Thoracic aorta (tissue), 2 donors: ENCODE measurements at places on chromosomes 16 and 17.

GRCh38 chr17:47698749-47699535 lies 5.0 kb downstream of the TBKBP1 start:
- DNase-seq = no peak

DNA sequence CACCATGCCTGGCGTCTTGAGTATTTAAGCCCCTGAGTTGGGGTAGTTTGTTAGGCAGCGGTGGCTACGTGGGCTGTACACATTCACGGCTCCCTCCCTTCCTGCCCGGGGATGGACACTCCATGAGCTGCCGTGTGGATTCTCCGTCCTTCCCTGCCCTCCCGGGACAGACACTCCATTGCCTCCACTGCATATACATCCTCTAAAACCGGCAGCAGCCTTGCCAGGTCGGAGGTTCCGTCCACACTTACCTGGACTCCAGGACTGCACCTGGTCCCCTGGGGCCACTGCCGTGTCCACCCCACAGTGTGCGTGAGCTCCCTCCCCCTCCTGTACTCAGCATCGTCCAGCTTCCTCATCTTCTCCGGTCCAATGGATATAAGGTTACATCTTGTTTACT lies 3.5 kb upstream of the SPATA2L start:
- no peak for DNase-seq

- DNase-seq = no peak
Measured at GRCh38 chr16:89034971-89035668, 58.1 kb upstream of the CBFA2T3 start.

- no peak for DNase-seq
Measured at GRCh38 chr17:30031214-30031869, 85.3 kb upstream of the NSRP1 start.

- DNase-seq = no peak
Measured at GRCh38 chr17:70897446-70897845, 728.1 kb downstream of the KCNJ2 start.

DNA sequence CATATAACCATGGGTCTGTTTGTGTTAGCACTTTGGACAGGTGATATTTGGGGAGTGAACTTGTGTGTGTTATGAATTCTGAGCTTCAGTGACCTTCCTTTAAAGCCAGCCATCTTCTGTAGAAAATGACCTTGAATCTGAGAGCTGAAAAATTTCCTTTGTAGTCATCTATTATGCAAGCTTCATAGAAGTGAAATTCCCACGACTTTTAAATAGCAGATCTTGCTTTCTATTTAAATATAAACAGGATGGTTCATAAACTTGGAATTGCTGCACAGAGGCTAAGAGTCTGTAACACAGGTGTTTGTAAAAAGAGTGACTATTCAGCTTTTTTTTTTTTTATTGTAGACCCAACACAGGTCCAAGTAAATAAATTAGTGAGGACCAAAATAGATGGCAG lies 85.5 kb downstream of the MARCHF10 start:
- DNase-seq = no peak

- DNase-seq = no peak
Measured at GRCh38 chr16:3188925-3189825, 1.2 kb downstream of the OR1F1 start.

DNA sequence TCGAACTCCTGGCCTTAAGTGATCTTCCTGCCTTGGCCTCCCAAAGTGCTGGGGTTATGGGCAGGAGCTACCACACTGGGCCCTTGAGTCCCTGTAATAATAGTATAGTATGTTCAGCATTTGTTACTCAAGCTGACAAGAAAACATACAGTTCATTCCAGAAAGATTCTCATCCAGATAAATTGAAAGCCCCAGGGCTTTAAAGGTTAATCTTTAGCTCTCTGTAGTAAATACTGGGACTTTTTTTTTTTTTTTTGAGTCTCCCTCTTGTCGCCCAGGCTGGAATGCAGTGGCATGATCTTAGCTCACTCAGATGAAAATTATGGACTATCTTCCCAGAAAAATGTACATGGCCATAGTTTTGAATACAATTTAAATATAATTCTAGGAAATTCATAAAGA lies 11.0 kb downstream of the BRCA1 start:
- no peak for DNase-seq

DNA sequence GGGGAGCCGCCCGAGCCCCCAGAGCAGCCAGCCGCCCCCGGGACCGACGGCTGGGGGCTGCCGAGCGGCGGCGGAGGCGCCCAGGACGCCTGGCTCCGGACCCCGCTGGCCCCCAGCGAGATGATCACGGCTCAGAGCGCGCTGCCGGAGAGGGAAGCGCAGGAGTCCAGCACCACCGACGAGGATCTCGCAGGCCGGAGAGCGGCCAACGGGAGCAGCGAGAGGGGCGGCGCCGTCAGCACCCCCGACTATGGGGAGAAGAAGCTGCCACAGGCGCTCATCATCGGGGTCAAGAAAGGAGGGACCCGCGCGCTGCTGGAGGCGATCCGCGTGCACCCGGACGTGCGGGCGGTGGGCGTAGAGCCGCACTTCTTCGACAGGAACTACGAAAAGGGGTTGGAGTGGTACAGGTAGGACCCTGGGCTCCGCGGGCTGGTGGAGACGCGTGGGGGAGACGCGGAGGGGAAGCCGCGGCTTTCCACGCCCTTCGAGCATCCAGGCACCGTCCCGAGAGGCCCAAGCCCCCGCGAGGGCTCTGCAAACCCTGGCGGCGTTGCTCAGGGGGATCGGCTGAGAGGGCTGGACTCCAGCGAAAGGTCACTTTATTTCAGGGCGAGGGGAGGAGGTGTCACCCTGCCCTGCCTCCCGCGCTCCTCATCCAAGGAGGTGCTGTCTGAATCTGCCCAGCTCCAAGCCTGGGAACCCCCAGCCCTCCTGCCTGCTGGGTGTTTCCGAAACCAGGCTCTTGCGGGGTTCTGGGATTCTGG lies 1.2 kb downstream of the HS3ST4 start:
- no peak for DNase-seq

- no peak for DNase-seq
Measured at GRCh38 chr17:68909066-68909465, 46.1 kb downstream of the ABCA8 start.

GRCh38 chr17:21417921-21418320 lies 41.8 kb downstream of the KCNJ12 start:
- no peak for DNase-seq

DNA sequence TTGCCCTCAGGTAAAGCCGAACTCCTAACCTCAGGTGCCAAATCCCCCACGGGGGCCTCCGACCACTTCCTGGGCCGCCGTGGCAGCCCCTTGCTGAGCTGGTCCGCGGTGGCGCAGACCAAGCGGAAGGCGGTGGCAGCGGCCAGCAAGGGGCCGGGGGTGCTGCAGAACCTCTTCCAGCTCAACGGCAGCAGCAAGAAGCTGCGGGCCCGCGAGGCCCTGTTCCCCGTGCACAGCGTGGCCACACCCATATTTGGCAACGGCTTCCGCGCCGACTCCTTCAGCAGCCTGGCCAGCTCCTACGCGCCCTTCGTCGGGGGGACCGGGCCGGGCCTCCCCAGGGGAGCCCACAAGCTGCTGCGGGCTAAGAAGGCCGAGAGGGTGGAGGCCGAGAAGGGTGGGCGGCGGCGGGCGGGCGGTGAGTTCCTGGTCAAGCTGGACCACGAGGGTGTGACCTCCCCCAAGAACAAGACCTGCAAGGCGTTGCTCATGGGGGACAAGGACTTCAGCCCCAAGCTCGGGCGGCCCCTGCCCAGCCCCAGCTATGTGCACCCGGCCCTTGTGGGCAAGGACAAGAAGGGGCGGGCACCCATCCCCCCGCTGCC lies 51.6 kb downstream of the ACTG1 start:
- no peak for DNase-seq

GRCh38 chr17:78522031-78522809 lies 55.0 kb downstream of the DNAH17 start:
- no peak for DNase-seq

DNA sequence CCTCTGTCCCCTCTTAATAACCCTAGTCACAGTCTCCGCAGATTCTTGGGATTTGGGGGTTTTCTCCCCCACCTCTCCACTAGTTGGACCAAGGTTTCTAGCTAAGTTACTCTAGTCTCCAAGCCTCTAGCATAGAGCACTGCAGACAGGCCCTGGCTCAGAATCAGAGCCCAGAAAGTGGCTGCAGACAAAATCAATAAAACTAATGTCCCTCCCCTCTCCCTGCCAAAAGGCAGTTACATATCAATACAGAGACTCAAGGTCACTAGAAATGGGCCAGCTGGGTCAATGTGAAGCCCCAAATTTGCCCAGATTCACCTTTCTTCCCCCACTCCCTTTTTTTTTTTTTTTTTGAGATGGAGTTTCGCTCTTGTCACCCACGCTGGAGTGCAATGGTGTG lies 5.6 kb downstream of the CCL22 start:
- DNase-seq = no peak

DNA sequence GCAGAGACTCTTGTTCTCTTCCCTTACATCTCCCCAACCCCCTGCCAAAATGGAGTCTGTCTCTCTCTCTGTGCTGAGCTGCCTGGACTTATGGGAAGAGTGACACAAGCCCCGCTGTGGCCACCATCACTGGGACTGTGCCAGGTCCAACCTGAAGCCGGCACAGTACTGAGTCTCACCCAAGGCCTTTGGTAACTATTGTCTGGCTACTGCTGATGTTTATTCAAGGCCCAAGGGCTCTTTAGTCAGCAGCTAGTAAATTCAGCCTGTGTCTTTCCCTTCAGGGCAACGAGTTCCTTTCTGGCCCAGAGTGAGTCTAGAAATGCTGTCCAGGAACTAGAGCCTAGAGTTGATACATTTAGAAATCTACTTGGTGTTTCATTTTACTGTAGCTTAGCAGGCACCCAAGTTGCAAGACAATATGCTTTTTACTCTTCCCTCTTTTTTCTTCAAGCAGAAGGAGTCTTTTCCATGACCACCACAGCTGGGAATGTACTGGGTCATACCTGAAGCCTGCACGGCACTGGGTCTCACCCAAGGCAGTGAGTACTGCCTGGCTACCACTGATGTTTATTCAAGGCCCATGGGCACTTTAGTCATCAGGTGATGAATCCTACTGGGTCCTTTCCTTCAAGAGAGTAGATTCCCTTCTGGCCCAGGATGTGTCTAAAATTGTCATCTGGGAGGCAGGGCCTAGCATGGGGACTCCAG lies 17.7 kb downstream of the EFCAB5 start:
- DNase-seq = no peak

DNA sequence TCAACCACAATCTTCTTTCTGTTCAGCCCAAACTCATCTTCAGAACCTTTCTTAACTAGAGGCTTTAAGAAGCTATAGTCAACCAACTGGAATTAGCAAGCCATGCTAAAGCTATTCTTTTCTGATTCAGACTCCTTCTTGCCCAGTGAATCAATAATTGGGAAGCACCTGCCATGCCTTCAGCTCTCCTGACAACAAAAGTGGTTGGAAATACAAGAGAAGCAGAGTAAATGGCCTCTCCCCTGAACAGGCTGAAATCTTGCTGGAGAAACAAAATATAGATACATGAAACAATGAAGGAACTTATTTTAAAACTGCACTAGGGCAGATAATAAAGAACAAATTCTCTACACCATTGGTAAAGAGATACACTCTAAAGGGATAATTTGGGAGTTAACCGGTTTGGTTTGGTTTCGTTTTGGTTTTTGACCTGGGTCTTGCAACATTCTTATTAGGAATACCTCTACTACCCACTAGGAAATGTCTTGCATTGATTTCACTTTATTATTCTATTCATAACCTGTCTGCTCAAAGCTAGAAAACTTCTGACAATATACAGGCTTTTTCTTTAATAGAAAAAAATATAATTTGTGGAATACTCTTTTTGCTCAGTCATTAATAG lies 173.6 kb upstream of the DYNLRB2 start:
- no peak for DNase-seq

GRCh38 chr17:42512246-42512645 lies 23.8 kb upstream of the NAGLU start:
- DNase-seq = no peak

- no peak for DNase-seq
Measured at GRCh38 chr17:54992797-54993639, 24.5 kb downstream of the STXBP4 start.

- DNase-seq = no peak
Measured at GRCh38 chr16:56891685-56892084, 26.7 kb downstream of the SLC12A3 start.

- no peak for DNase-seq
Measured at GRCh38 chr16:88589441-88589840, 19.2 kb downstream of the ZC3H18 start.

DNA sequence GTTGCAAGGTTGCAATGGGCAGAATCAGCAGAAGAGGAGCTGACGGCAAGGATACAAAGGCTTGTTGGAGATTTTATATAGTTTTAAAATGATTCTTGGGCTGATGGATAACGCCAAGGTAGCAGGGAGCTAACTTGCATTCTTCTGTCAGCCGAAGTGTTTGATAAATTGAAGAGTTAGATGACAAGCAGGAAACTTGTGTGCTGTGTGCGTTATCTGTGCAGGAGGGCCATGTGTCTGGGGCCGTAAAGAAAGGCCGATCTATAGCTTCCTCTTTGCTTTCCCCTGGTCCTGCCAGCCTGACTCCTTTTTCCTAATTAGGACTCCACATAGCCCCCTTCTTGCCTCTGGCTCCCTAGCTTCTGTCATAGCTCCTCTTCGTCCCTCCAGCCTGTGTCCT lies 6.7 kb upstream of the WWOX start:
- DNase-seq = no peak

DNA sequence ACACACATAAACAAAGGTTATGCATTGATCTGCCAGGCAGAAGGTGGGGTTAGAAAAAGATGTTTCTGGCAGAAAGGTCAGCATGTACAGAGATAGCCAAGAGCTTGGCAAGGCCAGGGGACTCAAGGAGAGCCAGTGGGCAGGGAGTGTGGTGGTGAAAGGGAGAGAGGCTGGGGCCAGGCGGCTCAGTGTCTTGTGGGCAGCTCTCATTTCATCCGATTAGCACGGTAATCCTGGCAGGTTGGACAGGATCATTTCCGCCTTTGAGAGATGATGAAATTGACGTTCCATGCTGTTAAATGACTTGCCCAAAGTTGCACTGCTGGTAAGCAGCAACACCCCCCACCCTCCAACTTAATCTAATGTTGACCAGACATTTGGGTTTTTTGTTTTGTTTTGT lies 3.6 kb downstream of the CHD9 start:
- no peak for DNase-seq

GRCh38 chr17:32006957-32007462 lies at the start of gene LRRC37B:
LRRC37B (plus strand) TSS chr17:32007383; CDS start chr17:32021393, 14,010 bp downstream.
- DNase-seq = peak; percentile 51

DNA sequence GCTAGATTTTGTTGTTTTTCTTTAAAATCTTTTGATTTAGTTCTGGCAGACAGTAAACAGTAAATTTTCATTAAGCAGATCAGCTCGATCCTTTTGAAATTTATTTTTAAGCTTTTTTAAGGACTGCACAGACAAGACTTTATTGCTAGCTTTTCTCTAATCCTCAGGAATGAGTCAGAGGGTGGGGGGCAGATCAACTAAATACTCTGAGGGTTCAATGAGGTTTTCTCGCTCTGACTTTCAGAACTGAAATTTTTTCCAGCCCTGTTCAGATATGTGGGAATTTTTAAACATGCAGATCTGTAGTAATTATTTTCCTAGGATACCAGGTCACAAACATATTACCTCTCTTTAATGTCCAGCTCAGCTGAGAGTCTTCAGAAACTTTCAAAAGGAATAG lies 977.2 kb downstream of the CDH11 start:
- DNase-seq = no peak

DNA sequence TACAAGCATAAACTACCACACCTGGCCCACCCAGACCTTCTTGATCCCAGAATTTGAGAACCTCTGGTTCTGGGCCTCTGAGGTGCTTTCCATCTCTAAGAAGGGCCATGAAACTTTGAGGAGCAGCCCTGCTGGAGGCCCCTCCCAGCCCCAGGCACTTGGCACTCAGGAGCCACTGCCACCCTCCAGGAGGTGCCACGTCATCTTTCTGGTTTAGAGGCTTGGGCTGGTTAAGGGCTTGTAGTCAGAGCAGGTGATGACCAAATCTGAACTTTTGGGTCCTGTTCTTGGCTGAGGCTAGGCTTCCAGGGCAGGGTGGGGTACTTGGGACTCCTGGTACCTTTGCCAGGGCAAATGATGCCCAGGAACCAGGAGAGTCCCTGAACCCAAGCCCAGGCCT lies 13.8 kb upstream of the DLX4 start:
- no peak for DNase-seq
